ENCODE measurements at places on chromosomes 3 and 15.

- DNase-seq: no peak
These were observed 318.1 kb upstream of the NECTIN3 start for GRCh38 chr3:110753516-110753915.

GRCh38 chr3:14129296-14129695 is 4.4 kb downstream of the TMEM43 start:
- no peak for DNase-seq

- no peak for DNase-seq
These were observed 6.1 kb downstream of the GATA2 start for GRCh38 chr3:128486681-128487537.

DNA sequence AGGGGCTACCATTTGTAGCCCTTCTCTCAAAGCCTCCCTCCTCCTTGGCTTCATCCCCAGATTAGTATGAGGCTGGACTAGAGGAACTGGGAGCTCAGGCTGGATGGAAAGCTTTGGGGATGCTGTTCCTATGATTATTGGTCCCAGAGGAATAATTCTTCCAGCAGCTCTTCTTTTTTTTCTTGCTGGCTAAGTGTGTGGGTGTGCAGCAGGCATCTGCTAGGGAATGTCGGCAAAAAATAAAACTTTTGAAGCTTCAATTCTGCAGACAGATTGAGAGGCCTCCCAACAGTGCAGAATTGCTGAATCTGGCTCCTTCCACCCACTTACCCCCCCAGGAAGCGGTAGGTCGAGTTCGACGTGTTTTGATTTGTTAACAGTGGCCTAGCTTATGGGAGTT is 138.5 kb upstream of the ANKRD28 start:
- DNase-seq: no peak

DNA sequence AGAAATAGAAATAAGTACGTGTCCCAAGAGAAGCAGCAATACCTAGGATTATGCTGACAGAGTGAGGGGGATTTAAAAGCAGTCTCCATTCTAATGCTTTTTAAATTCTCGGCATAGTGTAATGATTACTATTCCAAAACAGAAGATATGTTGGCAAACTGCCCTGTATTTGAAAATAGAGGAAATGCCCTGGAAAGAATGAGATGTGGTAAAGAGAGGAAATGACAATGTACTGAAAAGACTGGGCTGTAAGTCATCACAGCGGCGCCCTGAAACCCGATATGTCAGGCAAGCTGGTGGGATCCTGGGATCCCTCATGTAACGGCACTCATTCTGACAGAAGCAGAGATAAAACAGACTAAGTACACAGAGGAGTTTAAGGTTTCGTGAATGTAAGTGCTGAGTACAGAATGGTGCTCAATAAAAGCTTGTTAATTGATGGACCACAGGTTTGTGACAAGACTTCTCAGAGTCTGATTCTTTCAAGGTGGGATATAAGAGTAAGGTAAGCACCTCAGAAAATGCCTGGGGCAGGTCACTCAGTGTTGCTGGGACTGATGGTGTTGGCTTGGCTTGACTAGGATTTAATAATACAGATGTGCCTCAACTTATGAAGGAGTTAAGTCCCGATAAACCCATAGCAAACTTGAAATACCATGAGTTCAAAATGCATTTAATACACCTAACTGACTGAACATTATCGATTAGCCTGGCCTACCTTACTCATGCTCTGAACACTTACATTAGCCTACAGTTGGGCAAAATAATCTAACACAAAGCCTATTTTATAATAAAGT is 91.4 kb downstream of the NFKBIZ start:
- no peak for DNase-seq

DNA sequence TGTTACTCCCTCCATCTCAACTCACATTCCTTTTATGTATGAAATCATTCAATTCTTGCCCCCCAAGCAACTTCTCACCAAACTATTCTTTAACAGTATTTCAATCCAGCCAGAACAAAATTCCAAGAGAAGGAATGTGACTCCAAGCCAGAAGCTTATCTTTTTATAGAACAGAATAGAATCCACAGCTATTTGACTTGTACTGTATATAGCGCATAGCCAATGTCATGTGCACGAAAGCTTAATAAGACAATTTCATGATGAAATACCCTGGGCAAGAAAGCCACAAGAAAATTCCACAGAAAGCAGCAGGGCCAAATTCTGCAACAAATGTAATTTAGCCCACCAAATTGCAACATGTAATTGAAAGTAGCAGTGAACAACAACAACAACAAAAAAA is 127.6 kb upstream of the UBE2E2 start:
- DNase-seq: no peak

DNA sequence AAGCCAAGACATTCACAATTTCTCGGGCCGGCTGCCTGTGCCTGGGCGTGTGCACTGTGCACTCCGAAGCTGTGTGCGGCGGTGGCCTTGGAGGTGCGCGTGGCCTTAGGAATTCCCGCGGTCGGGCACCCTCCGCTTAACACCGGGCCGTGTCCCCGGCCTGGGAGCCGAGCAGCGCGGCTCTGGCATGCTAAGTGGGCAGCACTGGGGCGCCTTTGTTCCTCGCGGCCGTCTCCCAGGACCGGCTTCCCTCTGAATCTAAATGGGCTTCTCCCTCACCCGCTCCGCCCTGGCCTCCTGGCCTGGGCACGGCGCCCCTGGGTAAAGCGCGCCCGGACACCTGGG is 498 bp upstream of the ARNT2 start:
- no peak for DNase-seq

DNA sequence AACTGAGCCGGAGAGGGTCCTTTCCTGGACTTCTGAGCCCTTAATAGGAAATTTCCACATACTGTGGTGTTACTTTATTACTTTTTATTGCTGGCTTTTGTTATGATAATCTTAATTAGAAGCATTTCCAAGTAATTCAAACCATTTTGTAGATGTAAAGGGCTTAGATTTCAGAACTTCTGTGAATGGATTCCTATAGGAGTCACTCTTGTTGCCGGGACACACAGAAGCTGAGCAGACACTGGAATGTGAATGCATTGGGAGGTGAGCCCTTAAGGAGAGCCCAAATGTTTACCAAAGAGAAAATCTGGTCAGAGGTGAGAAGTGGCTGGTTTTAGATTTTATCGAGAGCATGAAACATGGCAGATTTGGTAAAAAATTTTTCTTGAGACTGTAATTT is 87.4 kb downstream of the FNDC3B start:
- no peak for DNase-seq

GRCh38 chr15:72758182-72758581 is 25.4 kb downstream of the ADPGK start:
- DNase-seq: no peak

DNA sequence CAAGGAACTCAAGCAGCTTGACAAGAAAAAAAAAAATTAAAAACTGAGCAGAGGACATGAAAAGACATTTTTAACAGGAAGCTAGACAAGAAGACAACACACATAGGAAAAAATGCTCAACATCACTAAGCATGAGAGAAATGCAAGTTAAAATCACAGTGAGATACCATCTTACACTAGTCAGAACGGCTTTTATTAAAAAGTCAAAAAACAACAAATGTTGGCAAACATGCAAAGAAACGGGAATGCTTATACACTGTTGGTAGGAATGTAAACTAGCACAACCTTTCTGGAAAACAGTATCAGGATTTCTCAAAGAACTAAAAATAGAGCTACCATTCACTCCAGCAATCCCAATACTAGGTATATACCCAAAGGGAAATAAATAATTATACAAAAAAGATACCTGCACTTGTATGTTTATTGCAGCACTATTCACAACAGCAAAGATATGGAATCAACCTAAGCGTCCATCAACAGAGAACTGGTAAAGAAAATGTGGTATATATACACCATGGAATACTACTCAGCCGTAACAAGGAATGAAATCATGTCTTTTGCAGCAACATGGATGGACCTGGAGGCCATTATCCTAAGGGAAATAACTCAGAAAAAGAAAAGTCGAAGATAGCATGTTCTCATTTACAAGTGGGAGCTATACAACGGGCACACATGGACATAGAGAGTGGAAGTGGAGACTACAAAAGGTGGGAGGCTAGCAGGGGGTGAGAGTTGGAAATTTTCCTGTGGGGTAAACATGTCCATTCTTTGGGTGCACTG is 5.2 kb downstream of the GOLIM4 start:
- DNase-seq: no peak

DNA sequence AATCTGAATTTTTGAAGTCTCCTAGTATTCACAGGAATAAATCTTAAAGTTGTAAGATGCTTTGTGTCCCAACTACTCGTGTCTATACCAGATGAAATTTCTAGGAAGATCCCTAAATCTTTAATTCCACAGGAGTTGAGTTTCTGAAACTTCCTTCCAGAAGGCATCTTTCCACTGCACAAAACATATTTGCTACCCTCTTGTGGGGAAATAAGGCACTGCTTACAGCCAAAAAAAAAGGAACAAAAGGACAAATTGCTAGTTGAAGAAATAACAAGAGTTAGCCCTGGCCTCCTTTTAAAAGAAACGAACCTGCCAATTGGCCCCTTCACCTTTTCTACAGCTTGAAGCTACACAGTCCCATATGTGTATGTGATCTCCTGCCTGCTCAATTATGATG is 54.0 kb downstream of the TAFA4 start:
- no peak for DNase-seq

DNA sequence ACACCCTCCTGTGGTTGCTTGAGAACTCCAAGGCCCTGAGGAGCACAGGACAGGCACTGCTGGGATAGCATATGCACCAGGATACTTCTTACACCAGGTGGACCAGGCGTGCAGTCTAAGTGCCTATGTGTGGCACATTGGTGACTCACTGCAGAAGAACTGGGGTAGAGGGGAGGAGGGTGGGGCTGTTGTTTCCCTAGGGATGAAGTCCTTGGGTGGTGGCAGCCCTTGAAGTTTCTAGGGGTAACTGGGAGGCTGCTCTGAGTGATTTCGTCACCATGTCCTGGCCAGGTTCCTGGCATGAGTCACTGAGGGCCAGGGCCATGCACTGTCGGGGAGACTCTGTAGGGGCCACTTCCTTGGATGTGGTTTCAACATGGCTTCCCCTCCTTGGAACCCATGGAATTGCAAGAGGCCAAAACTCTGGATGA is 15.9 kb downstream of the MYZAP start:
- no peak for DNase-seq
